ENCODE measurements at places on chromosomes 3 and 15.

GRCh38 chr15:39687965-39688364 is 94.7 kb downstream of the FSIP1 start:
- no peaks in the 10 kb centered on the region for H3K36me3 ChIP-seq
- no peak for DNase-seq
- no peak overlapping the region for H3K4me3 ChIP-seq
- H3K27me3 ChIP-seq, result no peaks in the 10 kb centered on the region
- H3K4me1 ChIP-seq, result no peaks in the 10 kb centered on the region
- H3K27ac ChIP-seq, result no peak overlapping the region

DNA sequence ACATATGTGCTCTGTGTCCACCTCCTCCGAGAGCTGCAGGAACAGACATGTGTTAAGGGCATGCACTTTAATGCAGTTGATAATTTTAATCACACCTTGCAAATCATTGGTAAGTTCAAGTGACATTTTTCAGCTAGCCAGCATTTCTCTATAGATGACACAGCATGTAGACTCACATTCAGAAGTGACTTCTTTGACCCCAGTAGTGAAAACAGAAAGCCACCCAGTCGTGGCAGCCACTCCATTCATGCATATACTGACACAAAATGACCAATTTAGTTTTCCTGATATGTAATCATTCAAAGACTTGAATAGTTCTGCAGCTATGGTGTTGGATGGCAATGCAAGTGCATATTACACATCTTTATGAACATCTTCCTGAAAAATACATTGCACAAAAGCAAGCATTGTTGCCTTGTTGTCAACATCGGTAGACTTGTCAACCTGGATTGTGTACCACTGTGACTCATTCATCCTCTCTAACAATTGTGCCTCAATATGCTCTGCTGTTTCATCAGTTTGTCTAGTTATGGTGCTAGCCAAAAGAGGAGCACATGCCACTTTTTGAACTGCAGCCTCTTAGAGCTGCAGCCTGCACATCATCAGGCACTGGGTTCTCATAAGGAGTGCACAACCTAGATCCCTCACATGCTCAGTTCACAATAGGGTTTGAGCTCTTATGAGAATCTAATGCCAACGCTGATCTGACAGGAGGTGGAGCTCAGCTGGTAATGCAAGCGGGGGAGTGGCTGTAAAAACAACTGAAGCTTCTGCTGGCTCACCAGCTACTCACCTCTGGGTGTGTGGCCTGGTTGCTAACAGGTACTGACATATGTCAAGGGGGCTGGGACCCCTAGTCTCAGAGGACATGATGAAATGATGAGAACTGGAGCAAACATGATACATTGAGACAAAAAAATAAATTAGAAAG is 622.0 kb downstream of the PYDC2 start:
- no peak overlapping the region for H3K4me3 ChIP-seq
- DNase-seq, result no peak
- no peak overlapping the region for H3K27ac ChIP-seq
- H3K27me3 ChIP-seq, result no peaks in the 10 kb centered on the region
- no peaks in the 10 kb centered on the region for H3K36me3 ChIP-seq

DNA sequence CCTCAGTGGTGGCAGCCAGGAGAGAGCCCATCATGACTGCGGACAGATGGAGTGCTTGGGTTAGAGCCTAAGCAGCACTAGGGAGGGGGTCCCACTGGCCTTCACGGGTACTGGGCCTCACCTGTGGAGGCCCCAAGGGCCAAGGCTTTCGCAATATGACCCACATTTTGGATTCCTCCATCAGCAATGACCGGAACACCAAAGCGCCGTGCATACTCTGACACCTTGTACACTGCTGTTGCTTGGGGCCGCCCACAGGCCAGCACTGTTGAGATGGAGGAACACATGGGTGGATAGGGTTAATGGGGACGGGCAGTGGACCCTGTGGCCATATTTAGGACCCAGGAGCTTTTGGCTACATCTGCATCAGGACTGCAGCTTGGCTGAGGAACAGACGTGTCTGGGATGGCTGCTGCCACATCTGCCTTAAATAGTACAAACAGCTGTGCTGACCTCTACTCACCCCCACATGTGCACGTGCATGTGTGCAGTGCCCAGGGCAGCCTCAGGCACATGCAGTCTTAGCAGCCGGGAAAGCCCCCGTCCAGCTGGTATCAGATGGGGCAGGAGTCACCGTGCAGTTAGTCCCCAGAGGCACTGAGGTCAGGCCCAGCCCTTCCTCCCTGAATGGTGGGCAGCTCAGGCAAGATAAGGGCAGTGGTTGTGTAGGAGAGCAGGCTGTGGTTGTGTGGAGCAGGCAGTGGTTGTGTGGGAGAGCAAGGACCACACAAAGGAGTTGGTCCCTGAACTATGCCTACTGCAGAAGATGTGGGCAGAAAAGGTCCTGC is 3.3 kb downstream of the NDUFAF3 start:
- H3K27me3 ChIP-seq, result no peaks in the 10 kb centered on the region
- no peak overlapping the region for H3K27ac ChIP-seq
- no peak overlapping the region for H3K4me3 ChIP-seq

DNA sequence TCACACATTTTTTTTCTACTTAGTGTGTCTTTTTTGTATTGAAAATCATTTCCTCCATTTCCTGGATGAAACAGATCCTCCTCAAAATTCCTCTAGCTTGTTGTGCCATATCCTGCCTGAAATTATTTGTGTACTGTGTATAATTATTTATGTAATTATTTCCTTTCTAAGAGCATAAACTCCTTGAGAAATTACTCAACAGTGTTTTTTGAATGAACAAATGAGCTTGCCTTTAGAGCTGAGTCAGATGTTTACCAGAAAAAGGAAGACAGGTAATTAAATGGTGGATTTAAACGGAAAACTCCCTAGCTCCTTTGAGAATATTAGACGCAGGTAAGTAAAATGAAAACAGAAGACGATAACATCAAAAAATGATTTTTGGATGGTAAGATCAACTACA is 13.2 kb upstream of the SECISBP2L start:
- H3K4me3 ChIP-seq, result no peak overlapping the region
- no peak overlapping the region for H3K27ac ChIP-seq
- no peaks in the 10 kb centered on the region for H3K4me1 ChIP-seq
- H3K27me3 ChIP-seq, result no peaks in the 10 kb centered on the region

DNA sequence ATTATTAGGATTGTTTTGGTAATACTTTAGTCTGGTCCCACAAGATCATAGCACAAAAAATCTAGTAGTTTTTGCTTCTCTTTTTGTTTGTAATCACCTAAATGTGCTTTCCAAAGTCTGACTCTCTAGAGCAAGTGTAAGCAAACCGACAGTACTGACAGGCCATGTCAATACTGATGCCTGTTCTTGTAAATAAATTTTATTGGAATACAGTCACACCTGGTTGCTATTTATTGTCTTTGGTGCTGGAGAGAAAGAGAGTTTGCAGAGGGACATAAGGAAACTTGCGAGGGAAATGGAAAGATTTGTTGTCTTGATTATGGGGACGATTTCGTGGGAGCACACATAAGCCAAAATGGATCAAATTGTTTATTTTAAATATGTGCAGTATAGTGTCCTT is 77.5 kb downstream of the NAALADL2 start:
- DNase-seq, result no peak
- no peak overlapping the region for H3K4me3 ChIP-seq
- H3K27ac ChIP-seq, result no peak overlapping the region
- H3K4me1 ChIP-seq, result no peaks in the 10 kb centered on the region

GRCh38 chr3:71791634-71792033 is 6.7 kb upstream of the PROK2 start:
- no peaks in the 10 kb centered on the region for H3K36me3 ChIP-seq
- H3K4me1 ChIP-seq, result no peaks in the 10 kb centered on the region
- H3K27me3 ChIP-seq, result peaks cover 24% of the 10 kb centered on the region

GRCh38 chr3:179330438-179330837 is 7.6 kb downstream of the ZNF639 start:
- peaks cover under 1% of the 10 kb centered on the region for H3K4me1 ChIP-seq
- no peak overlapping the region for H3K4me3 ChIP-seq
- no peaks in the 10 kb centered on the region for H3K27me3 ChIP-seq

GRCh38 chr15:81106560-81106959 is 27.5 kb upstream of the CFAP161 start:
- H3K36me3 ChIP-seq, result no peaks in the 10 kb centered on the region
- H3K4me1 ChIP-seq, result peaks cover 19% of the 10 kb centered on the region
- no peak overlapping the region for H3K4me3 ChIP-seq
- no peaks in the 10 kb centered on the region for H3K27me3 ChIP-seq

- no peak overlapping the region for H3K4me3 ChIP-seq
- no peaks in the 10 kb centered on the region for H3K27me3 ChIP-seq
- DNase-seq, result no peak
- no peaks in the 10 kb centered on the region for H3K4me1 ChIP-seq
- H3K27ac ChIP-seq, result no peak overlapping the region
Observed at GRCh38 chr15:38975282-38975990, 410.8 kb upstream of the RASGRP1 start.

- no peak overlapping the region for H3K27ac ChIP-seq
- H3K36me3 ChIP-seq, result no peaks in the 10 kb centered on the region
- no peak overlapping the region for H3K4me3 ChIP-seq
- no peaks in the 10 kb centered on the region for H3K4me1 ChIP-seq
- peaks cover 3% of the 10 kb centered on the region for H3K27me3 ChIP-seq
Observed at GRCh38 chr15:47349179-47349578, 368.1 kb upstream of the SEMA6D start.

- DNase-seq, result no peak
- H3K27ac ChIP-seq, result no peak overlapping the region
- no peaks in the 10 kb centered on the region for H3K4me1 ChIP-seq
- H3K36me3 ChIP-seq, result no peaks in the 10 kb centered on the region
Observed at GRCh38 chr3:186509423-186509822, 34.8 kb downstream of the CRYGS start.

GRCh38 chr3:138946663-138947494 is at the start of the genes FOXL2 and FOXL2NB:
TSS of gene FOXL2 (minus strand) at chr3:138947137. CDS start at chr3:138946722, 415 bp downstream.
TSS of gene FOXL2NB (plus strand) at chr3:138947217. CDS start at chr3:138947365, 148 bp downstream.
- no peaks in the 10 kb centered on the region for H3K36me3 ChIP-seq
- no peaks in the 10 kb centered on the region for H3K4me1 ChIP-seq
- H3K4me3 ChIP-seq, result peak within 1 kb of the TSS; percentile 31
- H3K27me3 ChIP-seq, result peaks cover 91% of the 10 kb centered on the region

DNA sequence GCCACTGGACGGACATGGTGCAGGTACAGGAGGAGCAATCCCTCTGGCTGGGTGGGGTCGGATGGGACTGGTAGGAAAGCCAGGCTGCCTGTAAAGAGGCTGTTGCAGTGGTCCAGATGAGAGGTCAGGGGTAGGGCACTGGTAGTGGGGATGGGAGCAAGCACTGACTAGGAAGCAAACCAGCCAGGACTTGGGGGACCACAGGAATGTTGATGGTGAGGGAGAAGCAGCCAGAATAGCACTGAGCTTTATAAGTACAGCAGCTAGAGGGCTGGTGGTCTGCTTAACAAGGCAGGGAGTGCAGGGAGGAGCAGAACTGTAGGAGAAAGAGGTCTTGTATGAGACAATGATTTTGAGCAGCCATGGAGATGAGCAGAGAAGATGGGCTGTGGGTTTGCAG is 38.7 kb upstream of the PTPN23 start:
- peaks cover 32% of the 10 kb centered on the region for H3K36me3 ChIP-seq
- no peak for DNase-seq
- H3K4me3 ChIP-seq, result no peak overlapping the region
- H3K27ac ChIP-seq, result no peak overlapping the region
- H3K27me3 ChIP-seq, result no peaks in the 10 kb centered on the region

DNA sequence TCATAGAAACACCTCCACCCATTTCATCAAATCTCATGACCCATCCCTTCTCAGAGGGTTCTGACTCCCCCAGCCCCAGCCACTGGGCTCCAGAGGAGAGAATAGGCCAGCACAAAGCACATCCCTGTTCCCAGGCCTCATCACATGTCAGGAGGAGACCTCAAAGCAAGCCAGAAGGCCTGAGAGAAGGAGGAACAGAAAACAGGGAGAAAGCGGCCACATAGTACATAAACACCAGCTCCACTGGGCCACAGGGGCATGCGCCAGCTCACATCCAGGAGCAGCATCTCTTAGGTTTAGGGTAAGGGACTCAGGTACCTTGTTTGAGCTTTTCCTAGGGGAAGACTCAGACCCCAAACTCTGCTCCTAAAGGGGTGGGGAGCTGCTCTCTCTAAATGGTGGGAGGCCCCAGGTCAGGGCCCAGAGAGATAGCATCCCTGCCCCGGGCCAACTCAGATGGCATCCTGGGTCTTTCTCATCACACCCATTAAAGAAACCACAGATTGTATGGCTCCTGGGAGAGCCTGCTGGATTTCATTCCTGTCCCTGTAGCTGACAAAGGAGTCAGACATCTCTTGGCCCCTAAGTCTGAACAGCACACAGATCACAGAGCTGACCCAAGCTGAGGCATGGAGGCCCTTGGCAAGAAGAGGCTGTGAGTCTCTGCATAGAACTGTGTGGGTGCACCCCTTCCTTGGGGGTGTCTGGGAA is 2.5 kb downstream of the SHF start:
- H3K27me3 ChIP-seq, result no peaks in the 10 kb centered on the region
- H3K36me3 ChIP-seq, result no peaks in the 10 kb centered on the region
- no peaks in the 10 kb centered on the region for H3K4me1 ChIP-seq
- H3K4me3 ChIP-seq, result no peak overlapping the region
- no peak overlapping the region for H3K27ac ChIP-seq

DNA sequence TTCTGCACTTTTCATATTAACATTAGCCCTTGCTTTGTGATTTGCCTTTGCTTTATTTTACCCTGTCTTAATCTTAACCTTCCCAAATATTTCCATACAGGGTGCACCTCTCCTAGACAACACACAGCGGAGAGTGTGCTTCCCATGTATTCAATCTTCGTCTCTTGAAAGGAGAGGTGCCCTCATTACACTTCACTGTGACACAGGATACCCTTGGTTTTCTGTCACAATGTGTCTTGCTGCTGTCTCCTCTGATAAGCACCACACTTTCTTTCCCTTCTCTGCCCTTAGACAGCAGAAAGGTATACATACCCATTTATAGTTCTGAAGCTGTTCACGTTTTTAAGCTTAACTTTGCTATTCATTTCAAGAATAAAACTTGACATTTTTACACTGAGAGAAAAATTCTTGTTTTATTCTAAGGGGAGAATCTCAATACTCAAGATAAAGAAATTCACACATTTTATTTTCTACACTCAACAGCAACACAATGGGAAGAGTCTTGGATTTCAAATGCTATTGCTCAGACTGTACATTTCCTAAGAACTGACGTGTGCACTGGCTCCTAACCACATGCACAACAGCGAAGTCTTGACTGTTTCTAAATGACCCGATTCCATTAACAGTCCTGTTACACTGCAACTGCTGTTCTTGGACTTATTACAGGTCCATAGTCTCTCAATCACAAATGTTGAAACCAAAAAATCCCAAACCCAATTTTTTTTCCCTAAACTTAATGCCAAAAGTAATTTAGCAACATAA is 21.1 kb downstream of the ZXDC start:
- no peak overlapping the region for H3K4me3 ChIP-seq
- no peak overlapping the region for H3K27ac ChIP-seq
- no peaks in the 10 kb centered on the region for H3K4me1 ChIP-seq

GRCh38 chr15:57144448-57144847 is 226.0 kb downstream of the TCF12 start:
- DNase-seq, result no peak
- no peaks in the 10 kb centered on the region for H3K27me3 ChIP-seq
- H3K36me3 ChIP-seq, result no peaks in the 10 kb centered on the region
- no peak overlapping the region for H3K27ac ChIP-seq
- peaks cover 8% of the 10 kb centered on the region for H3K4me1 ChIP-seq
